ENCODE measurements at places on chromosomes 2 and 18. TPM values are rescaled to one million over a fixed set of nuclear protein-coding genes. Genes with fewer than 3 reads are reported as not detected.

GRCh38 chr2:162749994-162750393 is 88.6 kb downstream of the KCNH7 start:
- DNase-seq: no peak

GRCh38 chr18:60676815-60677214 is 304.2 kb upstream of the MC4R start:
- no peak for DNase-seq

GRCh38 chr2:178280244-178280852 is 86.0 kb downstream of the OSBPL6 start:
- DNase-seq: no peak

GRCh38 chr2:9310798-9311197 is 104.2 kb downstream of the ASAP2 start:
- no peak for DNase-seq

- no peak for DNase-seq
Observed at GRCh38 chr2:62344472-62344871, 148.6 kb downstream of the B3GNT2 start.

Gene CARF
- total RNA-seq: 5.3 TPM

Measured in left ventricle myocardium superior (tissue), 1 donor.